Left ventricle myocardium inferior (tissue), 1 donor: ENCODE measurements at places on chromosomes 5 and 9. TPM values are rescaled to one million over a fixed set of nuclear protein-coding genes. Genes with fewer than 3 reads are reported as not detected.

GRCh38 chr9:119453980-119454379 lies 84.7 kb upstream of the BRINP1 start:
- DNase-seq, result no peak

GRCh38 chr9:114386361-114386885 lies 1.4 kb downstream of the AKNA start:
- DNase-seq, result no peak

DNA sequence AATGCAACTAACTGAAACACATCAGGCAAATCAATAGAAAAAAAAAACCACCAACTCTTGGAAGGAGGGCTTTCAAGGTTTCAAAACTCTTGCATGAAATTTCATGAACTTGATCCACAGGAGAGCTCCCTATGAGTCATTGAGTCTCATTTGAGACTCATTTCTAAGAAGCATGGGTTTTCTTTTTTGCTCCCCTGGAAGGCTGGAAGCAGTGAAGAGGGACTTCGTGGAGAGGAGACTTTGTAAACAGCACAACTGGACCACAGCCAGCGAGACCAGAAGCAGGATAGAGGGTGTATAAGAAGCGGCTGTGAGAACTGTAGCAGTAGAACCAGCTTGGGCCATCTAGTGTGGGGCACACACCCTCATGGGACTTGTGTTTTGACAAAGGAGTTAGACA lies 41.2 kb upstream of the RAPGEF1 start:
- DNase-seq, result no peak

- DNase-seq, result no peak
Measured at GRCh38 chr5:79535477-79536192, 21.7 kb upstream of the HOMER1 start.

DNA sequence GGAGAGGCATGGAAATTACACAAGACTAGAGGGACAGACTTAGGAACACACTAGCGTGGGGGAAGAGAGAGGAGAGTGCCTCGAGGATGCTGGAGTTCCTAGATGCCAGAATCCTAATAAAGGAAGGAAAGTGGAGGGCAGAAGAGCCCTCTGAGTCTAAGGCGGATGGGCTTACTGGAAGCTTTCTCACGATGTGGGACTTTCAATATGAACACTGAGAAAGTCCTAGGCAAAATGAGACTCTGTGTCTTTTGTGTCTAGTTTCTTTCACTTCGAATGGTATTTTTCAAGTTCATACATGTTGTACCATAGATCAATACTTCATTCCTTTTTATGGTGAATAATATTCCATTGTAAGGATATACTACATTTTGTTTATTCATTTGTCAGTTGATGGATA lies 239.4 kb downstream of the NSG2 start:
- DNase-seq, result no peak

DNA sequence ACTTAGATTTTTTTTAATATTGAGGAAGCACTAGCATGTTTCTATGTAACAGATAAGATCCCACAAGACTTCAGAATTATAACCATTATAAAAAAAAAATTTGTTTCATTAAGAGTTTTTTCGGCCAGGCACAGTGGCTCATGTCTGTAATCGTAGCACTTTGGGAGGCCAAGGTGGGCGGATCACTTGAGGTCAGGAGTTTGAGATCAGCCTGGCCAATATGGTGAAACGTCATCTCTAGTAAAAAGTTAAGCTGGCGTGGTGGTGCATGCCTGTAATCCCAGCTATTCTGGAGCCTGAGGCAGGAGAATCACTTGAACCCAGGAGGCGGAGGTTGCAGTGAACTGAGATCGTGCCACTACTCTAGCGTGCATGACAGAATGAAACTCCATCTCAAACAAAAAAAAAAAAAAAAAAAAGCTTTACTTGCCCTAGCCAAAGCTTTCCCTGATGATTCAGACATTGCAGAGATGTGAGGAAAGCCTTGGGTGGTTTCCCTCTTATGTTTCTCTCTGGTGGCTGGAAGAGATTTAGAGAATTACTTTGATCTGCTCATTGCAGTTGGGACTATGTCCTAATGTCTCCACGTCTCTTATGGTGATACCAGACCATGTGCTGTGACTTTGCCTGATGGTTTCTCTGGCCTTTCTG lies 65.4 kb downstream of the EGFLAM start:
- DNase-seq, result no peak

DNA sequence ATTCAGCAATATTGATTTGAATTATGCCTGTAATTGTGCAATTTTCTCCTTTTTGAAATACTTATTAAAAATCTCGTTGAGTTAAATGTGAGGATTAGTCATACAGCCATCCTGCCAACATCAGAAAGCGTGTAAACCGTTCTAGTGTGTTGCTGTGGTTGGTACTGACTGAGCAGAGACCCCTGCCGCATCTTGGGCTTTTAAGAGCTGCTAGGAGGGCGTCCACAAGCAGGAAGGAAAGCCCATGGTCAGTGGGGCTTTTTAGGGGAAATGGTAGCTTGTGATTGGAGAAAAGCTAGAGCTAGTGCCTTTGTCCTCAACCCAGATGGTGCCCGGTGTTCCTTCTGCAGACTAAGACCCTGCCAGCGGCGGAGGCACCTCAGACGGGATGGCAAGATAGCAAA lies 1.3 kb downstream of the SDHA start:
- DNase-seq, result no peak

The SLC1A3 gene
- 144 TPM for total RNA-seq

GRCh38 chr5:130279386-130279785 lies 375.1 kb downstream of the CHSY3 start:
- DNase-seq, result no peak
